Activated effector memory CD4-positive, alpha-beta T cell treated with Interleukin-2 at 50 U/mL for 16 hours (primary cell): ENCODE measurements at places on chromosomes 16 and 17.

DNA sequence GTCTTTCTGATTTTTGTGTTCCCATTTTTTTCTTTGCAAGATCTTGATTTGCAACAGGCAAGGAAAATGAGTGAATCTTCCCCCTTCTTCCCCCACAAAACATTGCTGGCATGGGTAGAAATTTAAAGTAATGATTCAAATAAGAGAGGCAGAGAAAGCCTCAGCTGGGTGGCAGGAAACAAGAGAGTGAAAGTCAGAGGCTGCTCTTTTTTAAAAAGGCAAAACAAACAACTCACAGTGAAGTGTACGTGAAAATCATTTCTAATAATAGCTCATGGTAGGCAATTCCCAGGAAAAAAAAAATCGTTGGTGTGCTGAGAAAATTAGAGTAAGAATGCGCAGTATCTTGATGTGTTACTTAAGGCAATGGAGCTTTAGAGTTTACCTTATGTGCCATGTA lies 229.5 kb downstream of the FTO start:
- no peak for DNase-seq

GRCh38 chr17:65956814-65957213 lies 235.1 kb downstream of the CEP112 start:
- DNase-seq = no peak

GRCh38 chr16:14509675-14510132 lies 120.4 kb downstream of the PARN start:
- DNase-seq = no peak

- DNase-seq = no peak
Measured at GRCh38 chr17:39177256-39177655, 11.3 kb upstream of the ARL5C start.

DNA sequence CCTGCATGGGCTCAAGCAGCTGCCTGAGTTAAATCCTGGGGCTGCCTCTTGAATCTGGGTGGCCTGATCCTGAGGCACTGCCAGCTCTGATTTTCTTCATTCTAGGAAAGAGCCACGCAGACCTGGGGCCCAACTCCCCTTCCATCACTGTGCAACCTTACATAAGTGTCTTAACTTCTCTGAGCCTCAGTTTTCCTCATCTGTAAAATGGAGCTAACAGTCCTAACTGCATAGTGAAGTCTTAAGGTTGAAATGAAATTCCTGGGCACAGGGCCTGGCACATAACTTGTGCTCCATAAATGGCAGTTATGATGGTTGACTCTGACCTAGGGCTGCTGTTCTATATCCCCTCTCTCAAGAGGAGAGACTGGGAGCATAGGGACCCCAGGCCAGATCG lies 236.6 kb downstream of the GSG1L start:
- DNase-seq = no peak
